Stimulated activated CD8-positive, alpha-beta memory T cell treated with anti-CD3 and anti-CD28 coated beads, Interleukin-4, amount 100 ng/mL, for 1 hour (primary cell): ENCODE measurements at places on chromosomes 2 and 18.

DNA sequence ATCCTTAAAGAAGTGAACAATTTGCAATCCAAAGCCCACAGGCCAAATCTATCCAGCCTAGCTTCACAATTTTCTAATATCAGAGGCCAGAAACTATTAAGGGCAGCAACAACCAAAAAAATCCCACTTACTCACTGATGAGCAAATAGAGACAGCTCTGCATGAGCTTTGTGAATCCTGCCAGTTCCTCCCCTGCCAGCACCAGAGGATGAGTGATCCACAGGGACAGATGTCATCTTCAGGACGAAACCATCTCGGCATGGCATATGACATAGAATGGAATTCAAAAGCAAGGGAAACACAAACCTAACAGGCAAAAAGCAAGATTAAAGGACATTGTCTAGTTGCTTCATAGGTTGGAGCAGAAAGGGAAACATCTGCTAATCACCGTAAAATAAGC is 2.2 kb upstream of the DSC2 start:
- DNase-seq: no peak

- DNase-seq: no peak
These were observed 20.6 kb downstream of the KCMF1 start for GRCh38 chr2:84991404-84992160.

GRCh38 chr18:36516726-36517125 is 219.2 kb downstream of the FHOD3 start:
- DNase-seq: no peak

GRCh38 chr2:127423478-127423843 is 5.2 kb downstream of the PROC start:
- DNase-seq: no peak

DNA sequence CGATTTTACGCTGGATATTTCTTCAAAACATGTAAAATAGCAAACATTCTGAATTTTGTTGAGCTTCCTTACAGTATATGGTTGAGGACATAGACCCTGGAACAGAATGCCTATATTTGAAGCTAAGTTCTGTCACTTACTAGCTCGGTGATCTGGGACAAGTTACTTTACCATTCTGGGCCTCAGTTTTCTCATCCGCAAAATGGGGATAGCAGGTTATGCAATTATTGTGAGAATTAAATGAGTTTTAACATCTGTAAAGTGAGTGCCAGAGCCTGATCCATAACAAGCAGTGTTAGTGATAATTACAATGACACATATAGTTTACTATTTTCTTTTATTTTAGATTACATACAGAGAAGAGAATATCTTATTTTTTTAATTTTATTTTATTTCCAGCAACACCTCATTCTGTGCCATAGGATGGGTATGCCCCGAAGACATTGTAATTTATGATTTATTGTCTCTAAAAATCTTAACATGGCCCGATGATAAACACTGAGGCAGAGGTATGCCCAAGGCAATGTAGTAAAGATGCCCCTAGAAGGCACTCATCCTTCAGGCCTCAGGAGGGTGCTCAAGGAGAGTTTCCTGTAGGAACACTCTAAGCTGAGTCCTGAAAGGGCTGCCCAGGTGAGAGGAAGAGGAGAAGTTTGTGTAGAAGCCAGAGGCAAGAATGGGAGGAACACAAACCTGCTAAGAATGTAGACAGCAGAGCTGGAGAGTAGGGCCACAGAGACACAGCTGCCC is 250.9 kb downstream of the BCL11A start:
- DNase-seq: no peak
